ENCODE measurements at places on chromosomes 7 and 10.

DNA sequence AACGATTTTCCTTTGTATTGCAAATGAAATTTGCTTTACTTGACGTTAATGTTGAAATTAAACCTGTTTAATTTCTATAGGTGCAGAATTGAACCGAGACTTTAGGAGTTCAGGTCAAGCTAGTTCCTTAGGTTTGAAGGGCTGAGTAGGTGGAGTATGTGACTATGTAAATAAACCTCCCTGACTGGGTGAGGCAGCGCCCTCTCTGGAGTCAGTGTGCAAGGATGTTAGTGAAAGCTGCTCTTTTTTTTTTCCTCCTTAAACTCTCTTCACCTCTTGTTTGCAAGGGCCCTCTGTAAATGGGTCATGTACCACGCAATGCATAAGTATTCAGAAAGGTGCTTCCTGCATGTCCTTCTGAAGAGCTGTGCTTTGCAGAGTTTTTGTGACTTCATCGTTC lies 33.8 kb downstream of the GALNT17 start:
- DNase-seq, result no peak

DNA sequence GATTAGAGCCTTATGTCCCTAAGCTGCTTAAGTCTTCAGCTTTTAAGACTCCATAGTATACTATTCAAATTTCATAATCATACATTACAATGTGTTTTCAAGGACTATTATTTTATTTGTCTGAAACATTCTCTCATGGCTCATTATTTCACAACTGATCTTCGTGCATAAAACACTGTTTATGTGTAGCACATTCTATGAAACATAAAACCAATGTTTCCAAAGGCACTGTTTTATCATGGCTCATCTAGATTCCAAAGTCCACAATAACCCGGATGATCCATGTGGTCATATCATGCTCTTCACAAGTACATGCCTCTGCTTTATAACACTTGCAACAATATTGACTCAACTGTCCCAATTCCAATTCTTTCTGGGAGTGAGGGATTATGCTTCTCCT lies 806.1 kb downstream of the TNS3 start:
- DNase-seq, result no peak

DNA sequence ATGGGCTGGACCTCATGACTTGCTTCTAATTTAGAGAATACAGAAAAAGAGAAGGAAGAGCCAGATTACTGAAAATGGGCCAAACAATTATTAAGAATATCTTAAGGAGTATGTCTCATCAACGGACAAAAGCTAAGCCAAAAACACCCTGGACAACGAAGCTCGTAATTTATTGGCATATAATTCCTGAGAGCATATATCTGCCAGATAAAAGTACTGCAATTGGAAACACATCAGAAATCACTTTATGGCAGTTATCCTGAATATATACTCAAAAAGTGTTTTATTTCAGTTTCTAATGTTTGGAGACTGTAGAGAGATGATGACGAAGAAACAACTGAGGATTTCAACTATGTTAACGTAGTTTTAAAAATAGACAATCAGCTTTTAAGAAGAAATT lies 211.8 kb downstream of the CSTF2T start:
- DNase-seq, result no peak

- no peak for DNase-seq
These were observed 25.0 kb downstream of the ZNF487 start for GRCh38 chr10:43461950-43462349.

- no peak for DNase-seq
These were observed 172.2 kb downstream of the RTKN2 start for GRCh38 chr10:62096256-62096933.

DNA sequence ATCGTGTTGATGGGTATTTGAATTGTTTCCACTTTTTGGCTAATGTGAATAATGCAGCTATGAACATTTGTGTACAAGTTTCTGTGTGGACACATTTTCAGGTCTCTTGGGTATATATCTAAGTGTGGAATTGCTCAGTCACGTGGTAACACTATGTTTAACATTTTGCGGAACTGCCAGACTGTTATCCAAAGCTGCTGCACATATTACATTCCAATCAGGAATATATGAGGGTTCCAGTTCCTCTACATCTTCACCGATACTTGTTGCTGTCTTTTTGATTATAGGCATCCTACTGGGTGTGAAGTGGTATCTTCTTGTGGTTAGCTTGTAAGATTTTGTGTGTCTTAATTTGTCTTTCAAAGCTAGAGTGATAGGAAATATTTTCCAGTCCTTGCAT lies 6.8 kb downstream of the PTPN12 start:
- no peak for DNase-seq

DNA sequence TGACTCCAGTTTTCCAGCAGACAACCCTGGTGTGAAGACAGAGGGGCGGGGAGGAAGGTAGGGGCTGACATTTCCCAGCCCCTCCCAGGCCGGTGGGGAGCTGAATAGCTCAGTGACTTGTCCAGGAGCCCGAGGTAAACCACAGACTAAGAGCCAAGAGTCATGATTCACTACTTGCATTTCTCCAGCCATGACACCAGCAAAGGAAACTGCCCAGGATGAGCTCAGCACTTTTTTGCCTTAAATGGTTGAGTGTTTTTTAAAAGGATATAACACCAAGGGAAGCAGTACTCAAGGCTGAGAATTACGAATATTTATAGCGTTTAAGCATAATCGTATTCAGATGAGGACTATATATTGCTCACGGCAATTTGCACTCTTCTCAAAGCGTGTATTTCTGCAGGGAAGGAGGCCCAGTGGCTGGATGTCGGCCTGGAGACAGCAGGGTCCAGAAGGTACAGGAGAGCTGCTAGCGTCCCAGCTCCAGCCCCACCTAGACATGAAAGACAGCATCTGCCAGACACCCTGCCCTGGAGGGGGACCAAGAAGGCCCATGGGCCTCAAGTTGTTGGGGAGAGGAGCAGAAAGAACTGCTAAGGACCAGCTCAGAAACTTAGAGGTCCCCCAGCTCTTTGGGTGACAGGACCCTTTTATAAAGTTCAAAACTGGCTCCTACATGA lies 141.4 kb downstream of the GRID1 start:
- DNase-seq, result no peak

GRCh38 chr7:94012746-94013145 lies 8.6 kb upstream of the BET1 start:
- DNase-seq, result no peak

DNA sequence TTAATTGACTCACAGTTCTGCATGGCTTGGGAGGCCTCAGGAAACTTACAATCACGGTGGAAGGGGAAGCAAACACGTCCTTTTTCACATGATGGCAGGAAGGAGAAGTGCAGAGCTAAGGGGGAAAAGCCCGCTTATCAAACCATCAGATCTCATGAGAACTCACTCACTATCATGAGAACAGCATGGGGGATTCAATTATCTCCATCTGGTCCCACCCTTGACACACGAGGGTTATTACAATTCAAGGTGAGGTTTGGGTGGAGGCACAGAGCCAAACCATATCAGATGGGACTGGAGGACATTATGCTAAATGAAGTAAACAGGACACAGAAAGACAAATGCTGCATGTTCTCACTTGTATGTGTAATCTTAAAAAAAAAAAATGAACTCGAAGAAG lies 141.4 kb upstream of the HABP2 start:
- no peak for DNase-seq

GRCh38 chr7:111212857-111213523 lies 122.1 kb downstream of the LRRN3 start:
- no peak for DNase-seq

DNA sequence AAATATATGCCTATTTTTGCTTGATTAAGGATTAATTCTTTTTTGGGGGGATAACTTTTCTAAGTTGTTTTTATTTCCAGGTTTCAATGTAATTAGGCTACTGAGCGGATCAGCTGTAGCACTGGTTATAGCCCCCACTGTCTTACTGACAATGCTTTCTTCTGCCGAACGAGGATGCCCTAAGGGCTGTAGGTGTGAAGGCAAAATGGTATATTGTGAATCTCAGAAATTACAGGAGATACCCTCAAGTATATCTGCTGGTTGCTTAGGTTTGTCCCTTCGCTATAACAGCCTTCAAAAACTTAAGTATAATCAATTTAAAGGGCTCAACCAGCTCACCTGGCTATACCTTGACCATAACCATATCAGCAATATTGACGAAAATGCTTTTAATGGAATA lies 1.0 kb downstream of the LRRTM3 start:
- no peak for DNase-seq

- no peak for DNase-seq
These were observed 5.4 kb downstream of the RAB11FIP2 start for GRCh38 chr10:118041316-118041715.

- DNase-seq, result no peak
These were observed 29.9 kb downstream of the BMPR1A start for GRCh38 chr10:86786368-86786767.

DNA sequence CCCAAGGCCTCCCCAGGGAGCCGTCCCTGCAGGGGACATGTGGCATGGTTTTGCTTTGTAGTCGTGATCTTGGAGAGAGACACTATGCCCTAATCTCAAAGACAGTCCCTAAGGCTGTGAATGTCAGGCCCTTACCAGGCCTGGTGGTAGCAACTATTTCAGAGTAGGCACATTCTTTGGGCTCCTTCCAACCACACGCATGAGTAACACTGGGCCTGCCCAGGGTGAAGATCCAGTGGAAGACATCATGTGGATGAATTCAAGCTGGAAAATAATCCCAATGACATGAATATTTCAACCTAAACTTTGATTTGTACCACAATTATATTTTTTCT lies 39.5 kb upstream of the INSIG1 start:
- DNase-seq, result no peak

GRCh38 chr7:34776748-34777358 lies 118.8 kb downstream of the NPSR1 start:
- DNase-seq, result no peak

GRCh38 chr10:86757113-86757972 lies 924 bp downstream of the BMPR1A start:
- DNase-seq, result no peak

DNA sequence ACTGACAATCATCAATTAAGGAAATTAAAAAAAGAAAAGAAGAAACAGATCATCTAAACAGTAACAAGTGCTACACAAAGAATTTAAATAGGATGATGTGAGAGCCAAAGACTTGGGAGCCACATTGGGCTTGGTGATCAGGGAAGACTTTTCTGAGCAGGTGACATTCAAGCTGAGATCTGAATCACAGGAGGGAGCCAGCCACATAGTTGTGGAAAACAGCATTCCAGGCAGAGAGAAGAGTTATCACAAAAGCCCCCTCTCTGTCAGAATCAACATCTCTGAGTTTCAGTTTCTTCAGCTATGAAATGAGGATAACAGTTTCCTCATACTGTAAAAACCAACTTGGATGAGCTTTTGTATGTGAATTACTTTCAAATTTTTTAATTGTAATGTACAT lies 169.2 kb upstream of the PLXNA4 start:
- DNase-seq, result no peak

DNA sequence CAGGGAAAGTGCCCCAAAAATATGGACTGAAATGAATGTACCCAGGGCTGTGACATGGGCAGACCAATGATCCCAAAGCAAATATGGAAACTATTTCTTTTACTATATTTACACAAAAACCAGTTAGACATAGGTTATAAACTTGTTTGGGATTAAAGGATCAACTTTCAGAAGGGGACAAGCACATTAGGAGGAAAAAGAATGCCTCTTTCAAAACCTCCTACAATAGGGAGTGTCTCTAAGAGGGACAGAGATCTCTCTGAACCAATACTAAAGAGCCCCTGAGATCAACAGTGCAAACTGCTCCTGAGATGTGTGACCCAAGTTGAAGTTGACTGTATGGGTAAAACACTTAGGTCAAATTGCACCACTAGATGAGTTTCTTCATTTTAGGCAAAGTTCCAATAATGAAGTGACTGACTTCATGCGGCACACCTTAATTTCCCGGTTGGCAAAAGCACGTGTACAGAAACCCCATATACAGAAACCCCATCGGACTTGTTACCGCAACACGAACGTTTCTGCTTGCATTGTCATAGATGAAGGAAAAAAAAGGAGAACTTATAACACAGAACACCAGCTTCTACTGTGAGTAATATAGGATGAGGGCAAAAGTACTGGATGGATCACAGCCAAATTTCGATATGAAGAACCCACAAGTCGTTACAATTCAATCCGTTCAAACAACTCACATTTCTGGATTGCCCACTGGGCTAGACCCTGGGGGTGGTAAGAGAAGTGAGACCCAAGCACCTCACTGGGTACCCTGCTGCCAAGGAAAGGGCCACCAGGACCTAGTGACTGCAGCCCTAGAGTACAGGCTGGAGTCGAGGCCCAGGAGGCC lies 4.3 kb downstream of the SVIL start:
- no peak for DNase-seq
